ENCODE measurements at places on chromosomes 4 and X. TPM values are rescaled to one million over a fixed set of nuclear protein-coding genes. Genes with fewer than 3 reads are reported as not detected.

DNA sequence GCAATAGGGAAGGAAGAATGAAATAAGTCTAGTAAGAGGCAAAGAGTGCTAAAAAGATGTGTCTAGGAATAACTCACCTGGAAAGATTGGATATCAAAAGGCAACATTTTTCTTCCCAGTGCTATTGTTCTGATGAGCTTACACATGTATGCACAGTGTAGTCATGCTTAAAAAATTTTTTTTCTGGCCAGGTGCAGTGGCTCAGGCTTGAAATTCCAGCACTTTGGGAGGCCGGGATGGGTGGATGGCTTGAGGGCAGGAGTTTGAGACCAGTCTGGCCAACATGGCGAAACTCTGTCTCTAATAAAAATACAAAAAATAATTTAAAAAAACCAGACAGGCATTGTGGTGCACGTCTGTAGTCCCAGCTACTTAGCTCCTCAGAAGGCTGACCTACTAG lies 795.8 kb upstream of the IGFBP7 start:
- no peak for DNase-seq

GRCh38 chrX:132710656-132711155 lies 221.9 kb upstream of the MBNL3 start:
- no peak for DNase-seq

DNA sequence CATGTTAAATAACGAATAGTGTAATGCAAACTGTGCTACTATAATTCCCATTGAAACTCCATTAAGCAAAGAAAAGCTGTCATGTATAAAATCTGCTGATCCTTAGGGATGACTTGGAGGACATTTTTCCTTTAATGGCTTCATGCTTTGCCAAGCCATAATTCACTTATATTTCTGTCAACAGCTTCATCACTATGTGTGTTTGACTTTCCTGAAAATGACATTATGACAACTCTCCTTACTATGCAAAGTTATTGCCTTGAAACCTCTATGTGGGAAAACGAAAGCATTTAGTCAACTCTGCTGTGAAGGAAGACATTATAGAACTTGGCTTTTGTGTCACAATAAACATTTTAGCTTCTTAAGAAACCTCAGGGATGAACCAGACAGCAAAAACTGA lies 210.5 kb downstream of the GRXCR1 start:
- DNase-seq: no peak

- no peak for DNase-seq
These were observed 48.0 kb upstream of the TMEM154 start for GRCh38 chr4:152727784-152728183.

DNA sequence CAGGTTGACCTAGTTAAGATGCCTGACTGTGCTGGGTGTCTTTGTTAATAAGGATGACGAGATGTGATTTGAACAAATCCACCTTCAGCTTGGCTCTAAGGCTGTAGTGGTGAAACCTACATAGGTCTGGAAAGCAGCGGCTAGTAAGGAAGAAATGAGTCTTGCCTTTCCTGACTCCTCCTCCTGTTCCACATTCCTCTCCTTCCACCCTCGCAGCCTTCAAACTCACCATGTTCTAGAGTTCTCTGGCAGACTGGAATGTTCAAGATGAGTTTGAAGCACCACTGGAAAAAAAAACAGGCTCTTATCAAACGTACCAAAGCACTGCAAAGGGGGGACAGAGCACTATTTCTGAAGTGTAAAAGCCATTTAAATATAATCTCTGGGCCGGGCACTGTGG lies 395.4 kb downstream of the BMPR1B start:
- no peak for DNase-seq

GRCh38 chrX:16671005-16671404 lies 21.0 kb downstream of the S100G start:
- DNase-seq: peak; percentile 24

DNA sequence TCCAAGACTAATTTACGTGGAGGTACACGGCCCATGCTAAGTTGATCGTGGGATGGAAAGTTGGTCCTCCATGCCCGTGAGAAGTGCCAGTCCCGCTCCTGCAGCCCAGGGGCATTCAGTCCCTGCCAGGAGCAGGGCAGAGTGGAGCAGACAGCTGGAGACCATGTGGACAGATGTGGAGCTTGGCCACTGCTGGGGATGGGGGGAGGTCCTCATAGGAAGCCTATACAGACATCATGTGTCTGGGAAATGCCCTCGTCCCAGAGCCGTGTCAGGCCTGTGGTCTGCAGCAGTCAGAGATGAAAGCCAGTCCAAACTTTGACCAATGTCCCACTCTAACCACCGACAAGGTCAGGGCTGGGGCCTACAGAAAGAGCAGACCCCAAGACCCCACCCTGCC lies 118.4 kb downstream of the CPZ start:
- DNase-seq: no peak

DNA sequence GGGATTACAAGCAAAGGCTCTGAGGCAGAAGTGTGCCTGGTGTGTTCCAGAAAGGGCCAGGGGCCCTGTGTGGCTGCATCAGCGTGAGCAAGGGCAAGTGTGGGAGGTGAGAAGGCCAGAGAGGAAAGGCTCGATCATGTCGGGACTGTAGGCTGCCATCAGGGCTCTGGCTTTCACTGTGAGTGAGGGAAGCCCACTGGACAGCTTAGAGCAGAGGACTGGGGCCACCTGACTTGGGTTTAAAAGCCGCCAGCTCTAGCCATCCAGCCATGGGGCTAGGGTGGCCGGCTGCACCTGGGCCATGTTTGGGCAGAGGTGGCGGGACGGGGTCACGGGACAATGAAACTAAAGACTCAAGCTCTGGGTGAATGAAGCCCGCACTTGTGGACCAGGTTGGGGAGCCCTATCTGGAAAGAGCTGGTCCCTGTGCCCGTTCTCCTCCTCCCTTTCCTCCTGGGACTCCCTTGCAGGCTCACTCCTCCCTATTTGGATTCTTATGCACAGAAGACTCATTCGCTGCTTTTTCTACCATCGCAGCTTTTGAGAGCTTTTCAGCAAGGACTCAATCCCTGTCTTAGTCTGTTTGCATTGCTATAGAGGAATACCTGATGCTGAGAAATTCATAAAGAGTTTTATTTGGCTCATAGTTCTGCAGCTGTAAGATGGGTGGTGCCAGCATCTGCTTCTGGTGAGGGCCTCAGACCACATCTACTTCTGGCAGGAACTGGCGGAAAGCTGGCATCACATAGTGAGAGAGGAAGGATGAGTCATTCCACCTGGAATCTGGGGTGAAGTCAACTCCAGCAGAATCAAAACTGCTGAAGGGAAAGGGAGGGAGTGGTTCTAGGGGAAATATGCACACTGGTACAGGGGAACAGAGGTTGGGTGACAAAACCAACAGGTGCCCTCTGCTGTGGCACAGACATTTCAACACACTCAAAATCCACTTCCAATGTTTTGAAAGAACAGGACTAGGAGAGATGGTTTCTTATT lies 15.3 kb downstream of the CTAG1B start:
- DNase-seq: no peak

DNA sequence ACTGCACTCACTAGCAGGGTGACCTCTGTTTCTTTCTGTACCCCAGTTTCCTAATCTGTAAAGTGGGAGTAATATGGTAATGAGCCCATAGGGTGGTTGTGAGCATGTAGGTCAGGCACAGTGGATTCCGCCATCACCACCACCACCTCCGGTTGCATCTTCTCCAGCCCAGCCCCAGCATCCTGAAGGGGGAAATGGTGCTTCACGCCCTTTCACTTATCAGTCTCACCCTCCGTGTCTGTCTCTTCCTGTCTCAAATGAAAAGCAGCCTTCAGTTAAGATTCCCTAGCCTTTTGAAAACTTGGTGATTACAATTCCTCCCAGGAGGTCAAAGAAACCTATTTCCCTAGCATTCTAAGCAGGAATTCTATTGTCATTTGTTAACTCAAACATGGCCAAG lies 16.9 kb upstream of the XPNPEP2 start:
- DNase-seq: no peak

DNA sequence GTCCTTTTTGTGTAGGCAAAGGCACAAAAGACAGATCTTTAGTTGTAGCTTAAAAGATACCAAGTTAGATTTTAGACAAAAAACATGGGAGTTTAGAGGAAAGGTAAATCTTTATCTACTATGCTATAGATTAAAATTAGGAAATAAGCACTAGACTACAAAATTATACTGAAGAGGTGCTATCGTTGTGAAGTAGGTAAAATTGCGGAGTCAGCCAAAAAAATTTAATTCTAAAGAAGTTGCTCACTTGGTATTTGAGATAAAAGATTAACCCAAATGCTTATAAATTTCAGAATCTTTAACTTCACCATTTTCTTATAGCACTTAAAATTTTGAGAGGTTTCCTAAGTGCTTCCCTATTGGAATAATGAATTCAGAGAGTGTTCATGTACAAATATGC lies 604.1 kb downstream of the GRXCR1 start:
- no peak for DNase-seq

PDGFC gene
- polyA plus RNA-seq: 88.7 TPM

CACNA1F gene
- polyA plus RNA-seq: 0.29 TPM

GPC4 gene
- polyA plus RNA-seq: 23.4 TPM

PITX2 gene
- polyA plus RNA-seq: 2.3 TPM

CSAG1 gene
- polyA plus RNA-seq: not detected
